ENCODE measurements at places on chromosomes 4 and X.
A peak's percentile ranks its signal among the peaks of the same experiment; 100 is the strongest.

GRCh38 chrX:45851434-45851991, 650.8 kb upstream of the DIPK2B start:
- DNase-seq = peak; percentile 48

GRCh38 chr4:76726176-76726575, 171.8 kb downstream of the SOWAHB start:
- DNase-seq = no peak

DNA sequence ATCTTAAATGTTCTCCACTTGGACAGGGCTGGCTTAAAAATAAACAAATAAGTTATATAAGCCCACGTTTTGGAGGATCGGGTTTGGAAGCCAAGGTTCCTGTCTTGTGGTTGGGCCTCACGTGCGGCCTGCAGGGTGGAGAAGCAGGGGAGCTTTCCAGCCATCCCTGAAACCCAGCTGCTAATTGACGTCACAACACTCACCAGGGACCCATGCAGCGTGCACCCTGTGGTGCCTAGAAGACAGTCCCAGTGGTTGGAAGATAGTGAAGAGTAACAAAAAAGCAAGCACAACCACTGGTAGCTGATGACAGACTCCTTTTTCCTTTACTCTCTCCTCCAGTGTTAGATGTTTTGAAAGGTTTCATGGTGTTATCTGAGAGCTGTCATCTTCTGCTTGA, 142.0 kb upstream of the RBPJ start:
- DNase-seq = no peak

GRCh38 chr4:142021181-142021580, 384.8 kb downstream of the IL15 start:
- DNase-seq = no peak

- peak; percentile 18 for DNase-seq
These were observed 63.0 kb upstream of the ZXDB start for GRCh38 chrX:57528670-57529255.

DNA sequence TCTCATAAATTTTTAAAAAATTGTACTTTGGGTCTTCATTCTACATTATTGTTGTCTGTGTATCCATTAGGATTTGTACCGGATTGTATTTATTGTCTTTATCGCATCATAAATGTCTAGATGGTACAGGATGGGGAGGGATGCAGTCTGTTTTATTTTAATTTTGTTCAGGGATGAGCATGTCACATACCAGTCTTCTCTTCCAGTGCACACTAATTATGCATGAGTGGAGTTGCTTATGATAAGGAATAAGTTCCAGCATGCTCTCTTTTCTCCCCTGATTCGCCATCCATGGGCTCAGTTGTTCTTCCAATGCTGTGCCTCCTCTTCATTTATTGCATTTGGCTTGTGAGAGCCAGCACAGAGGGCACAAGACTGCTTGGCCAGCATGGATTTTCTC, 54.3 kb downstream of the PPEF1 start:
- DNase-seq = no peak

DNA sequence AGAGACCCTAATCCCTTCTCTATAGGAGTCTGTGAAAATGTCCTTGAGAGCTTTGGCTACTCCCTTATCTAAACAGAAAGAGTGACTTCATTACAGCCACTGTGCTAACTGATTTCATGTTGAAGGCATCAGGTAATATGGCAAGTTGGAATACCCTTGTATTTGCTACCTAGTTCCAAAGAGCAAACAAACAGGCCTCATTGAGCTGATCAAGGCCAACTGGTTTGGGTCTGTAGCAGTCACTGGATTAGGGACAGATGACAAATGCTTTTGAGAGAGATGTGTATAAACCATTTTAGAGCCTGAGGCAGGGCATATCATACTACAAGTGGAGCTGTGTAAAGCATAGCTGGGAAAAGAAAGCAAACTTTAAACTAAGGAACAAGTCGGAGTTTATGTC, 22.9 kb upstream of the PDLIM5 start:
- DNase-seq = no peak

DNA sequence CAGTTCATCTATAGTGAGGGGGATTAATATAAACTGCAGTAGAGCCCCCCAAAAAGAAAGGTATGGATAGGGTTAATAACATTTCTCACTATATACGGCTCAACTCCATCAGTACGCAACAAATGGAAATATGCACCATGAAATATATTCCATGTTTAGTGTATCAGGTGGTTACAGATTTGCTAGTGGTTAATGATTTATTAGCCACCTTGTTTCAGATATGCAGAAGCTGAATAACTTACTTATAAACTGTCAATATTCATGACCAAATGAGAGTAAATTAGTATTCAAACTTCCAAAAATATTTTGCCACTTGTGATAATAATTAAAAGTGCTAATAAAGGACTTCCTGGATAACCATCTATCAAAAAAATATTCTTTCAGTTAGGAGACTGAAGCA, 14.8 kb downstream of the AMTN start:
- DNase-seq = no peak

DNA sequence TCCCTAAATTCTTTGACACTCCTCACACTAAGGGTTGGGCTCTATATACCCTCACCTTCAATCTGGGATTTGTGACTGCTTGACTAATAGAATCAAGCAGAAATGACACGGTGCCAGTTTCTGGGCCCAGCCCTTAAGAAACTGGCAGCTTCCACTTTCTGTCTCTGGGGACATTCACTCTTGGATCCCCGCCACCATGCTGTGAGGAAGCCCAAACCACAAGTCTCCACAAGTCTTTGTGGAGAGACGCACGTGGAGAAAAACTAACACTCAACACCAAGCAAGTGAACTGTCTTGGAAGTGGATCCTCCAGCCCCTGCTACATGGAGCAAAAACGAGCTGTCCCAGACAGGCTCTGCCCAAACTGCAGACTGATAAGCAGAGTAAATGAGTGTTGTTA, 1.1 kb upstream of the EDNRA start:
- DNase-seq = no peak

DNA sequence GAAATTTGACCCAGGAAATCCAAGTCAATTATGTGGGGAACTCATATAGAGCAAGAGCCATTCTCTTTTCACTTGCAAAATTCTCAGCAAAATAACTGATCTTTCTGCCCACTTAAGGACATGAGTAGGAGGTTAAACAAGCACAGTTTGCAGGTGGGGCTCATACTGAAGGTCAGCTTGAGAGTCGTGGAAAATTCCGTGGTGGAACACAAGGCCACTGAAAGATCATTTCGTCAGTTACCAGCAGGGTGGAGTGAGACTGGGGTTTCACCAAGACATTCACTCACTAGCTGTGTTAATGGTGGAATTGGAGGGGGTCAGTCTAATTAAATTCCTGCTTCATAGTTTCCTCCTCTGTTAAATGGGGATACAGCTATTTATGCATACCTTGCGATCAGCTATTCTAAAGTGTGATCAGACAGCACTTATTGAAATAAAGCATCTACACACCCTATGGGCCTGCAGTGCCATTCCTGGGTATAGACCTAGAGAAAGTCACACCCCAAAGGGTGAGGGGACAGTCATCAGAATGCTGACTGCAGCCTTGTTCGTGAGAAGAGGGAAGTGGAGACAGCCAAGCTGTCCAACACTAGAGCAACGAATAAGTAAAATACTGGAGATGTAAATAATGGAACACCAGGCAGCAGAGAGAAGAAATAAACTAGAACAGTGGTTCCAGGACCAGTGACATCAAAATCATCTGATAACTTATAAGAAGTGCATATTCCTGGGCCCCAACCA, 42.7 kb upstream of the CLNK start:
- DNase-seq = no peak

GRCh38 chr4:124179506-124180186, 532.9 kb downstream of the ANKRD50 start:
- no peak for DNase-seq

- no peak for DNase-seq
These were observed 708 bp downstream of the INTS12 start for GRCh38 chr4:105707782-105708180.

DNA sequence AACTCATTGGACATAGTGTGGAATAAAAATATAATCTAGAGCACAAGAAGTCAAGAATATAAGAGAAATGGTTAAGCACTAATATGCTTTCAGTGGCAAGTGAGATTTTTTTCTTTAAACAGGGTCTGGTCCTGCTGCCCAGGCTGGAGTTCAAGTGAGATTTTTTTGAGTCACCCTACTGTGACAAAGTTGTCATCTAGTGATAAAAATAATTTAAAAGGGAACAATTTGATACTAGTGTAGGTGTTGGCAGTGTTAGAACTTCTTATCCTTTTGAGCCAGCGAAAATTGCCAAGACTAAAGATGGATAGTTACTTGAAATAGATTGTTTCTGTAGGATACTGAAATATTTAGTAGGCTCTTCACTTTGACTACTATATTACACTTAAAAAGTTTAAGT, 67.9 kb upstream of the TECRL start:
- no peak for DNase-seq

DNA sequence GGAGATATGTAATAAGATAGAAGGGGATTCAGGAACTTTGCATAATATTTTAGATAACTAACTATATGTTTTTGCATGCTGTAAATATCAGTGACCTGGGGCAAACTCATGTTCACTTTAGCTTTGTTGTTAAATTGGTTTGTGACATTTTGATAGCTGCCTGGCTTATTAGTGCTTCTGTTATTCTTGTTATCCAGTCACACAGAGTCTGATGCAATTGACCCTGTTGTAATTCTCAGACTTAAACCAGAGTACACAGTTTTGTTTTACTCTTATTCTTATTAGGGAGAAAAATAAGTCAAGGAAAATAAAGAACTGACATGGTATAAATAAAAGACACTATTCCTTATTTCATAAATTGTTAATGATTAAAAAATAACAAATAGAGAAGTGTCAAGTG, 516.7 kb upstream of the SLIT2 start:
- no peak for DNase-seq

DNA sequence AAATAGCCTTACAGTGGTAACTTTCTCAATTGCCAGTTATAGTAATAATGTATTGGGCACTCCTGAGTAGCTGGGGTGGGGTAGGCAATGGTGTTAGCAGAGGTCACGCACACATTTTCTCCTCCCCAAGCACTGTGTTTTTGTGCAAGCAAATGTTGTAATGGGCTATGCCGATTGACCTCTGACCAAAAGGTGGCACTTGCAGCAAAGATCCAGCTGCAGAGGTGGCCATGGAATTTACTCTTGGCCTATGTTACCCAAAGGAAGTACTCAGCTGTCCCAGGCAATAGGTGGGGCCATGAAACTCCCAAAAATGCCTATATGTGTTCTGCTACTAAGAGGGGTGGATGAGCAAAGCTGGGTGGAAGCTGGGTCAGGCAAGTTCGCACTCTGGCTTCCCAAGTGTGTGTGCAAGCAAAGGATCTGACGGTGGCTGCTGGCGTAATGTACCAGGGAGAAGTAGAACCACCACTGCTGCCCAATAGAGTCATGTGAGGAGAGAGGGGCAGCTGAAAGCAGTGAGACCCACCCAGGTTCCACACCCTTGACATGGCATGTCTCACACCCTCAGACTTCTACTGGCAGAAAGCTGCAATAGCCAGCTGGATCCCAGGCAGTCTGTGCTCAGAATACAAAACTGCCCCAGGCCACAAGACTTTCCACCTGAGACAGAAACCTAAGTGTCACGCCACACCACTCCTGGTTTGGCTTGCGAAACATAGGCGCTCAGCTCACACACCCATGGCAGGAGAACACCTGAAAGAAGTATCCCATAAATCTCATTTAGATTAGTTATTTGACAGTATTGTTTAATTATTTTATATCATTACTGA, 353.3 kb upstream of the EMCN start:
- no peak for DNase-seq

DNA sequence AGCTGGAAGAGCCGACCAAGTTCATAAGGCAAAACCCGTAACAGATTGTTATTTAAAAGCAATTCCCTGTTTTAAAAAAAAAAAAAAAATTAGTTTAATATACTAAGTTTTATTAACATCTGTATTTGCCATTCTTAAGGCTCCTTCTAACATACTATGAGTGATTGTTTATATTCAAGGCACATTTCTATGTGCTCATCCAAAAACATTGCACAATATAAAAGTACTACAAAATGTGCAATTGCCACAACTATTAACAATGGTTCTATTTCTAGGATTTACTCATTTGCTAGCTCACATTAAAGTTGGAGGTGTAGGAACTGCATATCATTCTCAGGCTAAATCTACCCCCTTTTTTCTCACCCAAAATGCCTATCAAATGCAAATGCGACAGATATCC, 46.1 kb downstream of the CNOT6L start:
- no peak for DNase-seq

GRCh38 chr4:96729641-96730040, 889.7 kb downstream of the PDHA2 start:
- DNase-seq = no peak

DNA sequence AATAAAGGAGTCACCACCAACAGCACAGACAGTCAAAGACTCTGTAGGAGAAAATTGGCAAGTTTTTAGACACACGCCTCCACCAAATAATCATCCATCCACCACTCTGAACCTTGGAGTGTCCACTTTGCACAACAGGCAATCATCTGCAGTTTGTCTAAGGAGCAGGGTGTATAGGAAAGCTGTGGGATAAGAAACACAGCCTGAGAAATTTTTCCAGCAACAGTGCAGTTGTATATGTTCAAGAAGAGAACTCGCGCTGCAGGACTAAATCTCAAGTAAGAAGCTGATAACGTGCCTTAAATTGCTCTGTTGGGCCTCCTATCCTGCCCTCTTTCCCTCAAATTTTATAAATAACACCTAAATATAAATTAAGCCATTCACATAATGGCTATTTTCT, 136.7 kb upstream of the PPARGC1A start:
- DNase-seq = no peak

- DNase-seq = no peak
These were observed 98.0 kb downstream of the TBL1X start for GRCh38 chrX:9562851-9563250.

DNA sequence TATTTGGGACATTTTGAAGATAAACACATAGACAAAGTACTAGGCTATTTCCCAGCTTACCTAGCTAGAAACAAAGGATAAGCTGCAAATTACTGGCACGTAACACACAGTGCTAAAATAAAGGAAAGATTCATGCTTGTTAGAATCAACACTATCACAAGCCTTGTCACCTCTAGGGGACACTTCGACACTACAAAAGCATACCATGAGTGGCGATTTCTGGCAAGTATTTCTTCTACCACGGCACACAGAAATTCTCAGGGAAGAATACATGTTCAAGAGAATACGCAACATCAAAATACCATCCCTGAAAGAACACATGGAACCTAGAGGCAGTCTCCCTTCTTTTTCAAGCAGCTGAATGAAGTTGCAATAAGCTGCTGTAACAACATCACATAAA, 5.1 kb downstream of the MECP2 start:
- DNase-seq = no peak

GRCh38 chr4:152973629-152974467, 37.7 kb downstream of the FHDC1 start:
- DNase-seq = no peak

- DNase-seq = no peak
These were observed 1575.3 kb upstream of the AGA start for GRCh38 chr4:179017581-179017980.

- DNase-seq = no peak
These were observed 342.8 kb downstream of the FBXW7 start for GRCh38 chr4:152193059-152193458.

- DNase-seq = peak; percentile 44
These were observed 62.3 kb upstream of the PAGE3 start for GRCh38 chrX:55326985-55327384.

Data from colonic mucosa (tissue), 4 donors.